ENCODE measurements at places on chromosomes 1 and 21.

DNA sequence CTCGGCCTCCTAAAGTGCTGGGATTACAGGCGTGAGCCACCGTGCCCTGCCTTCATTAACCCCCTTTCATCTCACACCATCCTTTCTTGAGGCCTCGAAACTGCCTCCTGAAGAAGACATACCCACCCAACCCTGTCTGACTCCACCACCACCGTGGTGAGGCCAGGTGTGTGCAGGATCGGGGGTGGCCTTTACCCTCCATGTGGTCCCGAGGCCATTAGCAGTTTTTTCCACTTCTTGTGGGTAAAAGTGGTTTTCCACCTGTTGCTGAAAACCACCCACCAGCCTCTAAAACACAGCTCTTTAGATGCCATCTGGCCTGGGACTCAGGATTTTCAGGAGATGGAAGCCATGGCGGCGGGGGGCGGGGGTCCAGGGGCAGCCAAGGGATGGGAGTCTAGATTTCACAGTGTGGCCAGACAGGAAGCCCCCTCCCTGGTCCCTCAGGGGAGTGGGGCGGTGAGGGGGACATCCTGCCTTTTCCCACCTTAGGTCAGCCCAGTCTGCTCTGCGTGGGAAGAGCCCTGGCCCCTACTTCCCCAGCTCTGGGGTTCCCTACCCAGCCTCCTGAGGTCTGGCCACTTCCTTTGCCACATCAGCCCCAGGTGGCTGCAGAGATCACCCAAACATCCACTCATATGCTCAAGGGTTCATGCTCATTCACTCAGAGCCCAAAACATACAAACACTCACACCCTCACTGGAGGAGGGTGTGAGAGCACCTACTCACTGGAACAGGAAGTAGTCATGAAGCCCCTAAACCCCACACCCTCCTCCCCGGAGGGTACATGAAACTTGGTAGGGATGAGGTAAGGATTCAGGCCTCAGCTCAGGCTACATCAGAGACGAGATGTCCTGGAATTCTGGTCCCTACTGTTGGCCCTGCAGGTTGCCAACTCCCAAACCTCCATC, 2.3 kb downstream of the FGR start:
- peak; percentile 49 for DNase-seq

GRCh38 chr1:160192234-160192633, 1.9 kb downstream of the CASQ1 start:
- no peak for DNase-seq

GRCh38 chr1:15975358-15975804, 520 bp downstream of the ZBTB17 start:
- peak; percentile 52 for DNase-seq

- DNase-seq = no peak
Observed at GRCh38 chr1:6101826-6102531, 56.3 kb downstream of the KCNAB2 start.

DNA sequence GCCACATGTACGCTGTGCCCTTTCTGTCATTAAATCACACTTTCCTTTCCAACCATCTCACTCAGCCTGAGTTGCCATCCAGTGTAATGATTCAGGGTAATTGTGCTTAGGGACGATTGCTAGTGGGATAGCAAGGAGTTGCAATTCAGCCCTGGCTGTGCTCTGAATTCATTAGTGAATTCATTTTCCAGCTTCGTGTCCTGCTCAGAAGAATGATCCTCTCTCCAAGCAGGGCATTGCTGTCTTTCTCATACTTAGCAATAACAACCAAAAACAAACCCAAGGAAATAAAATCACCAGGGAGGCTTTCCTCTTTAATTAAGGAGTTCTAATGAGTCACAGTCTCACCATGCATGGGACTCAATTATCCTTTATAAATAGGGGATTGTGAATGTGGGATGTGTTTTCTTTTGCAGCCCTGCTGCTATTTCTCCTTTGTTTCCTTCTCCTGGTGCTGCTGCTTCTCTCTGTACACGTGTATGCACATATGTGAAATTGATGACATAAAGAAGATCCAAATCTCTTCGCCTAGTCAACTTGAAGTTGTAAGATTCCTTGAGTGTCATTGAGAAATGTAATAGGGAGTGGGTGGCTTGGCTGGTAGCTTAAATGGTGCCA, 167.0 kb downstream of the TSEN15 start:
- DNase-seq = no peak

- DNase-seq = no peak
Observed at GRCh38 chr1:77421504-77422233, 139.8 kb downstream of the AK5 start.

DNA sequence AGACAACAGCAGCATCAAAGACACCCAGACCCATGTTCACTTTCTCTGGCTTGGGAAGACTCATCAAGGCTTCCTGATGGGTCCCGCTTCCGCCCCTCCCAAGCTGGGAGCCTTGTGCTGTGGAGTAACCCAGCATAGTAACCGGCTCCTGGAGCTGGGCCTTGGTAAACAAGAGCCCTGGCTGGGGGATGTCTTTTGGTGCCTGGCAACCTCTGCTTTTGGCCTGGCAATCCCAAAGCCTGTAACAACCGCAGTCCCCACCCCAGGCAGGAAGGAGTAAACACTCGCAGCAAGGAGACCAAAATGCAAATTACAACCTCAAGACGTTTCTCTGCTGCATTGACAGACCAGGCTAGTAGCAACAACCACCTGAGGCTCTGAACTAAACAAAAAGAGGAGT, 16.9 kb upstream of the THRAP3 start:
- no peak for DNase-seq

GRCh38 chr1:212317916-212318315, 32.7 kb downstream of the PPP2R5A start:
- DNase-seq = no peak

GRCh38 chr1:83996621-83997020, 2.3 kb downstream of the TTLL7 start:
- DNase-seq = no peak

GRCh38 chr1:232655028-232655745, 25.3 kb upstream of the SIPA1L2 start:
- DNase-seq = no peak

DNA sequence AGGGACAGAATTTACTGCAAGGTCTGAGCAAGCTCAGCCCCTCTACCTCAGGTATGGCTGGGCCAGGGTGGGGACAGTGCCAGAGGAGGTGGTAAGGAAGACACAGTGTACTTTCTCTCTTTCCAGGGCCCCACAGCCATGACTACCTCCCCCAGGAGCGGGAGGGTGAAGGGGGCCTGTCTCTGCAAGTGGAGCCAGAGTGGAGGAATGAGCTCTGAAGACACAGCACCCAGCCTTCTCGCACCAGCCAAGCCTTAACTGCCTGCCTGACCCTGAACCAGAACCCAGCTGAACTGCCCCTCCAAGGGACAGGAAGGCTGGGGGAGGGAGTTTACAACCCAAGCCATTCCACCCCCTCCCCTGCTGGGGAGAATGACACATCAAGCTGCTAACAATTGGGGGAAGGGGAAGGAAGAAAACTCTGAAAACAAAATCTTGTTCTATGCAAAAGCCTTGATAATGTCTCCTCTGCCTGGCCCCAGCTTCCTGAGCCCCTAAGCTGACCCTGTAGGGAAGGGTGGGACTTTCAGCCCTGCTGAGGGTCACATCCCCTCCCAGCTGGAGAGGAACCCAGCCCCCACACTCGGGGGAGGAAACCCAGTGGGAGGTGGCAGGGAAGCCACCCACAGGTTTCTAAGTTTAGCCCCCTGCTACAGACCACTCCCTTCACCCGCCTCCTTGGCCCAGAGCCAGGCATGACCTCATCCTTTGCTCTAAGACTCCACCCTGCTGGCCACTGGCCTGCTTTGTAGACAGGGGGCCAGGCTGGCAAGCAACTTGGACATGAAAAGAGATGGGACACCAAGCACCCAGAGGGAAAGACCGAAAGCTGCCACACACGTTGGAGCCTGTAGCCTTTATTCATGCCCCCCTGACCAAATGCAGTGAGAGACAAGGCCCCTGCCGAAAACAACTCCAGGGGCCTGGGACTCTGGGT, 6.4 kb downstream of the RHOC start:
- DNase-seq = peak; percentile 57

GRCh38 chr1:8395433-8395866, 77.5 kb downstream of the SLC45A1 start:
- DNase-seq = no peak

GRCh38 chr1:20552728-20553445, 514 bp downstream of the FAM43B start:
- DNase-seq = no peak

GRCh38 chr1:103267266-103267665, 158.9 kb upstream of the COL11A1 start:
- no peak for DNase-seq

DNA sequence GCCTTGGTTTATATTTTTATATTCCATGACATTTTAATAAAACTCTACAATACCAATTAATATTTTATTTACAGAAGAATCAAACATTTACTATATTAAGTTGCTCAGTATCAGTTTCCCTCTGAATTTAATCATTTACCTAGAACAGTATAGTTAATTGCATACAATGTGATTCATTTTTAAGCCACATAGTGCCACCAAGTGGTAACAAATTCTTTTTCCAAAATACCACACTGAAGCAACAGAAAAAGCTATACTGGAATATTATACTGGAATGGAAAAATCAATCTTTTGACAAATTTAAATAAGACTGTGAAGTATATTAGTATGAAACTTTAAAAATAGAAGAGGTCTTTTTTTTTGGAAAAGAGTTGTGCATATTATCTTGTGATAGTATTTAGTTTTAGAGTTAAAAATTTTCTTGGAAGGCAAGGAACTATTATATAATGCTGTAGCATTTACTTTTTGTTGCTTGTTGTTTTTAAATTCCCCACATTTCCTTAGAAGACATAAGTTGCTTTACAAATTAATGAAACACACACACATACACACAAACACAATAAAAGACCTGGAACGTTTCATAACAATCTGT, 57.3 kb downstream of the ZNF644 start:
- DNase-seq = no peak

DNA sequence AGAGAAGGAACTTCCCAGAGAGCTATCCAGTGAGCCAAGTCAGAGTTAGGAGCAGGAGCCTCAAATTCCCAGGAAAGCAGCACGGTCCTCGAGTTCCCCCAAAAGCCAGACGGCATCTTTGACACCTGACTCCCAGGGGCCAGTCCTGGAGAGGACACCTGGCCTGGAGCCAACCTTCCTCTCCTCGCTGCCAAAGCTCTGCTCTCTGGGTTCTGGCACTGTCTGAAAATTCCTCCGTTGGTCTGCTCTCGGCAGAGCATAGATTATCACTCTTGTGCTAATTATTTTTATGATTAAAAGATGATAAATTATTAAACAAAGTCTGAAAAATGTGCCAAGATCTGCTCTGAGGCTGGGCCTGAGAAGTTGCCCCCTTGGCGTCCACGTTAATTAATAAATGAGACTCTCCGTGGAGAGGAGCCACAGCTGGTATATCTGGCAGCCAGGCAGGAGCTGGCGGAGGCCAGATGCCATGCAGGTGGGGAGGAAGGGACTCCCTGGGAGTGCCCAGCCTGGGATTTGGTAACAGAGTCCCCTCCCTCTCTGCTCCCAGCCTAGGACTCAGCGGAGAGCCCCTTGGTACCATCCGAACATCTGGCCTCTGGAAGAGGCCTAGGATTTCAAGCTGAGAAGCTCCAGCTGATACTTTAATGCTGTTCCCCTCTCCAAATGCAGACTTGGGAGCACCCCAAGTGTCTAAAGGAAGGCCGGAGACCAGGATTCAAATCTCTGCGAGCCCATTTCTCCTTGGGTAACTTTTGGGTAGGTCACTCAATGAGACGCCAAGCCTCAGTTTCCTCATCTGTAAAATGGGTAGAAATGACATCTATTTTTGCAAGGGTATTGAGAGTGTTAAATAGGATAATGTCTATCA, 163.7 kb upstream of the POU3F1 start:
- no peak for DNase-seq

DNA sequence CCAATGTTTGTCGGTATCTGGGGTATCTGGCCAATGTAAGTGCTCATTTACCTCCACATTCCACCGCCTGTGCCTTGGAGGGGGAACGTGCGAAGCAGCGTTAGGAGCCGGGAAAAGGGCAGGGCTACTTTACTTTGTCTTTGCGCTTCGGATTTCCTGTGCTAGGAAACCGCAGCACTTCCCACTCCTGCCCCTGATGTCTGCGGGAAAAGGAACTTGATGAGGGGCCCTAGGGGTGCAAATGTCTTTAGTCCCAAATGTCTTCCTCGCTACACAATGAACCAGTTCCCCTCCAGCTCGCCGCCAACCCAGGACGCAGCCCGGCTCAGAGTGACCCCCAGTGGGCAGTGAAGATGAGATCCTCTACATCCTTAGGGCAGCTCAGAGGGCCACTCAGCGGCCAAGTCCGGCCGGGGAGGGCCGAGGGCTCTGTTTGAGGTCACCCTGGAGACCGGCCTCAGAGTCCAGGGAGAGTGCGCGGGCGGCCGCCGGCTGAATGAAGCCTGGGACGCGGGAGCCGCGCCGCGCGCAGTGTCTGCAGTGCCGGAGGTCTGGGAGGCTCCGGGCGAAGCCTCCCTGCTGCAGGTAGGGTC, at the start of gene DYNLT5:
Gene DYNLT5, plus strand, starts transcription at position 460 of the 593 bp plus-strand sequence. CDS start 2,200 bp downstream, outside the sequence.
- DNase-seq = no peak

DNA sequence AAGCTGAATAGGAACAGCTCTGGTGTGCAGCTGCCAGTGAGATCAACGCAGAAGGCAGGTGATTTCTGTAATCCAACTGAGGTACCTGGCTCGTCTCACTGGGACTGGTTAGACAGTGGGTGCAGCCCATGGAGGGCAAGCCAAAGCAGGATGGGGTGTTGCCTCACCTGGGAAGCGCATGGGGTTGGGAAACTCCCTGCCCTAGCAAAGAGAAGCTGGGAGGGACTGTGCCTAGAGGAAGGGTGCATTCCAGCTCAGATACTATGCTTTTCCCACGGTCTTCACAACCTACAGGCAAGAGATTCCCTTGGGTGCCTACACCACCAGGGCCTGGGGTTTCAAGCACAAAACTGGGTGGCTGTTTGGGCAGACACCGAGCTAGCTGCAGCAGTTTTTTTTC, 183.2 kb downstream of the DNM3 start:
- no peak for DNase-seq

DNA sequence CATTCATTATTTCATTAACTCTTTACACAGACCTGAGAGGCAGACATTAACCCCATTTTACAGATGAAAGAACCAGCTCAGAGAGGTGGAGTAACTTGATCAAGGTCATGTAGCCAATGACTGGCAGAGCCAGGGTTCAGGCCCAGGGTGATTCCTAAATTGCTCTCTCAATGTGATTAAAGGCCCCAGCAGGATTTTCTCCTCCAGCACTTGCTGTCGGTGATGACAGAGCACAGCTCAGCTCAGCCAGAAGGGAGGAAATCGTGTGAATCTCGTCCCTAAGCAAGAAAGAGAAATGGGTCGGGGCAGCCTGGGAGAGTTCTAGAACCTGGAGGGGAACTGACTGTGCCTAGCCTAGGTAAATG, 19.5 kb upstream of the RNF19B start:
- no peak for DNase-seq

Data from activated CD4-positive, alpha-beta T cell treated with anti-CD3 and anti-CD28 coated beads, Interleukin-2, amount 50 U/mL, for 1 hour (primary cell).